ENCODE measurements at places on chromosomes 16 and 17. TPM values are rescaled to one million over a fixed set of nuclear protein-coding genes. Genes with fewer than 3 reads are reported as not detected.

- DNase-seq = no peak
These were observed 45.1 kb downstream of the MYH11 start for GRCh38 chr16:15811481-15812400.

DNA sequence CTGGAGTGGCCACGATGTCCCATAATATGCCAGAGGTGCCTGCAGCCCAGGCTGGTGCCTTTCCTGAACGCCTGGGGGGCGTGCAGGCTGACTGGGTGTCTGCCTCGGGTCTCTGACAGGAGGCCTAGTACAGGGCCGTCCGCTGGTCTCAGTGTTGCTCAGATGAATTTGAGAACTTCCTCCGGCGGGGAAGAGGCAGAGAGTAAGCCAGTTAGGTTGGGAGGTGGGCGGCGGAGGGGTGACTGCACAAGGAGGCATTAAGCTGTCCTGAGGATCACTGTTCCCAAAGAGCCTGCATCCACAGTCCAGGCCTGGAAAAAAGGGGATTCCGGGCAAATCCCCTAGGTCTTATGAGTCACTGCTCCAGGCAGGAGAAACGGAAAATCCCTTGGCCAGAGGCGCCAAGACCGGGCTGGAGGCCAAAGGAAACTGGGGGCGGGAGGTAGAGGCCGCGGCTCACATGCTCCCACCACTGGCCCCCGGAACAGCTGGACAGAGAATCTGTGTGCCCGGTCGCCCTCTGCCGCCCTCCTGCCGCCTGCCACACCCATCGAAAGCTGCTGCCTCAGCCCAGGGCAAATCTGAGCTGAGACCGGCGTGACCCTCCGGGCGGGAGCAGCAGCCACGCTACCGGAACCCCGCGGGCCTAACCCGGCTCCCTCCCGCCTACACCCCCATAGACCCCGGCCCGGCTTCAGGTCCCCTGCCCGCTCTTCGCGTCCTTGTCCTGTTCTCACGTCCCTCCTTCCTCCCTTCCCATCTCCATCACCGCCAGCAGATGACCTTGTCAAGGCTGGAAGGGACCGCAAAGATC lies 1.2 kb downstream of the TRIM47 start:
- DNase-seq = no peak

DNA sequence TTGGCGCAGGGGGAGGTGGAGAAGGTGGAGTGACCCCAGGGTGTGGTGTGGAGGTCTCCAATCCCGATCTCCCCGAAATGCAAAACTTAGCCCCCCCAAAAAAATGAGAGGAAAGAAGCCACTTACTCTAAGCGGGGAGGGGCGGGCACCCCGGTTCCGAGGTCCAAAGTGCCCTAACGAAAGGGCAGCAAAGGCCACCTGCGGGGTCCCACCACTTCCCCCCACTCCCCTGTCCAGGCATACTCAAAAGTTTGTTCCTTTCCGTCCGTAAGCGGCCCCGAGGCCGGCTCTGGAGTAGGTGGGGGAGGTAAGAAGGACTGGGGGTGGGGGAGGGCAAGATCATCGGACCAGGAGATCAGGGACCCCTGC lies 1.1 kb downstream of the TOX3 start:
- no peak for DNase-seq

- peak; percentile 1 for DNase-seq
These were observed 38.3 kb upstream of the MAP3K14 start for GRCh38 chr17:45355087-45355486.

DNA sequence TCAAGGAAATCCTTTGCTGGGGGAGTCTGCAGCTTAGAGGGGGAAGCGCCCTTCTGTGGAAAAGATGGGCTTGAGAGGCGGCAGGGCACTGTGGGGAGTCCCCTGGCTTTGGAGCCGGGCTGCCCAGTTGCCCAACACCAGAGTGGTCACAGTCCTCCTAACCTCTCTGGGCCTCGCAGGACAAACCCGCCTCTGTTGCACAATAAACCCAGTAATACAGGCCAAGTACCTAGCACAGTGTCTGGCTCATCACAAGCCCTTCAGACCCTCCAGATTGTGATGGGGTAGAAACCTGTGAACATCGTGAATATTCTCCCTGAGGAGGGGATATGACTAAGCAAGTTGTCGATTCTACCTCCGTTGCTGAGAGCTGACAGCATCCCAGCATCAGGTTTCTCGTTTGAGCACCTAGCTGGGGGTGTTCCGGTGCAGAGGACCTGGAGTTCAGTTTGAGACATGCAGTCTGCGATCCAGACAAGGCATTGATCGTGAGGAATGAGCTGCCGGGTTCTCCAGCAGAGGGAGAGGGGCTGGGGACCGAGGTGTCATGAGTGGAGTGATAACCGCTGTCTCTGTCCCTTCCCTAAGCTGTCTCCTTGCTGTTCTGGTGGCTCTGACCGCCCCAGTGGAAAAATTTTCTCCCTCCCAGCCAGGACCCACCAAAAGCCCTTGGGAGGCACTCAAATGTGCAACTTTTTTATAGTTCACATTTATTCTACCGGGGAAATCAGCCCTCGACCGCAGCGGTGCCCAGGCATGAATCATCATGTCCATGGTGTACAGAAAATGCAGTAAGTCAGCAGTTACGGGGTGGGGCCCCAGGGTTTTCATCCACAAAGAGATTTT lies 161.9 kb downstream of the WSCD1 start:
- no peak for DNase-seq

GRCh38 chr17:57994436-57994835 lies 6.4 kb upstream of the VEZF1 start:
- no peak for DNase-seq

DNA sequence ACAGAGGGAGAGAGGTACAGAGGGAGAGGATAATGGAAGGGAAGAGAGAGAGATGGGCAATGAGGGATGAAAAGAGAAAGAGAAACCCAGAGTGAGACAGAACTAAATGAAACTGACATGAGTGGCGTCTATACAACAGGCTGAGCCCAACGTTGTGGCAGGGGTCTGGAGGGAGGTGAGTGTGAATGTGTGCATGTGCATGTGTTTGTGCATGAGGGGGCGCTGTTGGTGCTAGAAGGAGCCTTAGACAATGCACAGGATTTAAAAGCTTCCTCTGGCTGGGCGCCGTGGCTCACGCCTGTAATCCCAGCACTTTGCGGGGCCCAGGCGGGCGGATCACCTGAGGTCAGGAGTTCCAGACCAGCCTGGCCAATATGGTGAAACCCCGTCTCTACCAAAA lies 454.8 kb upstream of the CDH11 start:
- peak; percentile 77 for DNase-seq

DNA sequence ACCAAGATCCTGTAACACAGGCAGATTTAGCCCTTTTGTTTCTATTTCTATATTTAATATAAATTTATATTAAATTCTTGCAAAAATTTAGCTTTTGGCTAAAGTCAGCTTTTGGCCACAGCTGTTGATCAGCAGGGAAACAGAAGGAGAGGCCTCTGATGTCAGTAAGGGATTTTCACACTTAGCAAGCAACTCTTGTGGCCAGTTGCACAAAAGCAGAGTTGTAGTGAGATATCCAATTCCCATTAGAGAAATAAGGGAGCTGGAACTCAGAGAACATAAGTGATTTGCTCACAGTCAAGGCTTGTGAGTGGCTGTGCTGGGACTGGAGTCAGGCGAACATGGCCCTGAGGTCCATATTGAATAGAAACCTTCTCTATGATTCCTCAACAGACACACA lies 16.7 kb upstream of the HEATR6 start:
- no peak for DNase-seq

- DNase-seq = peak; percentile 95
These were observed 289.4 kb downstream of the SEC14L1 start for GRCh38 chr17:77429969-77430752.

- DNase-seq = no peak
These were observed 161.2 kb upstream of the IRX3 start for GRCh38 chr16:54447576-54448440.

GRCh38 chr16:19748389-19749168 lies 30.5 kb downstream of the IQCK start:
- DNase-seq = no peak

- DNase-seq = no peak
These were observed 961 bp downstream of the AMFR start for GRCh38 chr16:56424404-56424764.

- DNase-seq = no peak
These were observed 3.4 kb downstream of the HROB start for GRCh38 chr17:44144966-44145739.

DNA sequence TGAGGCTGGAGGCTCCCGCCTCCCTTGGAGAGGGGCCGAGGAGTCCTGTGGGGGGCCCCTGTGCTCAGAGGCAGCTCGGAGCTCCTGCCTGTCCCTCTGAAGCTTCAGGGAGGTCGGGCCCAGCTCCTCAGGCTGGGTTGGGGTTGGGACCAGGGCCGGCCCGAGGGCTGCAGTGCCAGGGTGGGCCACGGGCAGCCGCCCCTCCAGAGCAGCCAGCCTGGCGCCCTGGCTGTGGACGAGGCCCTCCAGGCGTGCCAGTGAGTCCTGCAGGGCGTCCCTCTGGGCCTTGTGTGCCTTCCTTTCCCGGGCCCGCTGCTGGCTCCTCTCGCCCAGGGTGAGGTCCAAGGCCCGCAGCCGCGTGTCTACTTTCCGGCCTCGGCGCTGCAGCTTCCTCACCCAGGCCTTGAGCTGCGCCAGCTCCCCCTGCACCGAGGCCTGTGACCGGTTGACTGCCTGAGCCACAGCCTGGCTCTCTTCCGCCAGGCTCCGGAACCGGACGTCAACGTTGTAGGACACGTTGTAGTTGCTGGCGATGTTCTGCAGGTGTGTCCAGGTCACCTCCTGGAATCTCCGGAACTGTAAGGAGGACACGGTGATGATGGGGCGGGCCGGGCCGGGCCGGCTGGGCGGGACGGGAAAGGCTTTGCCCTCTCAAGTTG lies 1.2 kb downstream of the PTX4 start:
- DNase-seq = no peak

DNA sequence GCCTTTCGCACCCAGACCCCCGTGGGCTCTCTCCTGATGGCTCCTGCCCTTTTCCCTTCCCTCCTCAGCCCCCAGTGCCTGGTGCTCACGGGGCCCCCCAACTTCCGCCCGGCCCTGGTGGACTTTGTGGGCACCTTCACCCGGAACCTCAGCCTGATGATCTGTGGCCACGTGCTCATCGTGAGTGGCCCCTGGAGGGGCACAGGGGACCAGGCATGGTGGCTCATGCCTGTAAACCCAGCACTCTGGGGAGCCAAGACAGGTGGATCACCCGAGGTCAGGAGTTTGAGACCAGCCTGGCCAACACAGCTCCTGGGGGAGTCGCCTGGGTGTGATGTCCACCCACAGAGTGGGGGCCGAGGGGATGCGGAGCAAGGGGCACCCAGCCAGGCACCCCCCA lies 21.3 kb downstream of the SLC12A3 start:
- DNase-seq = no peak

DNA sequence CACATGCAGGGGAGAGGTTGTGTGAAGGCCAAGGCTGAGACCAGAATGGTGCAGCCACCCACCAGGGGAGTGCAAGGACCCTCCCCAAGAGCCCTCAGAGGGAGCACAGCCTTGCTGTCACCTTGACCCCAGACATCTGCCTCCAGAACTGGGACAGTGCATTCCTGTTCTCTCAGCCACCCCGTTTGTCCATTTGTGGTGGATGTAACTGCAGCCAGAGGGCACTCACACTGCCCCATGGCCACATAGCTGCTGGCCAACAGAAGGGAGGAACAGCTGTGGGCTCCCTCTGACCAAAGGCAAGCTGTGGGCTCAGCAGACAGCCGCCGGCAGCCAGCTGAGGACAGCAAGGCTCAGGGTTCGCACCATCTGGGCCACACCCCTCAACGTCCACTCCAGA lies 49.8 kb upstream of the KLHDC4 start:
- DNase-seq = no peak

DNA sequence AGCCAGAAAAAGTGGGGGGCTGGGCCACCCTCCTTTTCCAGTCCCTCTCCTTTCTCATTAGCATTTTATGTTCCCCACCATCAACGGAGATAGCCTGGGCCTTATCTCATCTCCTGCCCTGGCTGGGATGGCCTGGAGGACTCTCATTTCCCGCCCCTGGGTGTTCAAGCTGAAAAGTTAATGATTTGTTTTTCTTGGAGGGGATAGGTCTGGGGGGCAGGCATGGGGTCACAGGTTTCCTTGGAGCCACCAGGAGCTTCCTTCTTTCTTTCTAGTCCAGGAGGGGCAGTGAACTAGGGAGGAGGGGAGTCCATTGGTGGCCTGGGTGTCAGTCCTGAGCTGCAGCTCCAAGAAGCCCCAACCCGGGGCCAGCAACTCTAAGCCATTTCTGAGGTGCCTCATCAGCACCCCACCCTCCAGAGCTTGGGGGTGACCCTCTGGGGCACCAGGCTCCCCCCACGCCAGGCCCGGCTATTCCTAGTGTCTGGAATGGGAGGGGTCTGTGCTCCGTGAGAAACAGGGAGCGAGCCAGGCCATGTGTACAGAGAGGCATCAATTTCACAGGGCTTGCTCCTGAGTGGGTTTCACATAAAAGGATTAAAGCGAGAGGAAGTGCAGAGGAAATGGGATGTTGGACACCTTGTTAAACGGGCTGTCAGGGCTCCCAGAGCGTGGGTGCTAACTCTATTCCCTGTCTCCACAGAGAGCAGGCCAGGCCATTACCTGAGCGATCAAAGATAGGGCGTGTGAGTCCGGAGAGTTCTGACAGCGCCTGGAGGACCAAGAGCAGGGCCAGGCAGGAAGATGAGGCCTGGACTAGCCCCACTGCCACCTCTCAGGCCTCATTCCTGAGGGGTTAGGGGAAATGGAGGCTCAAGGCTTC lies 90.6 kb upstream of the LHX1 start:
- no peak for DNase-seq

Gene EME1
- total RNA-seq = 27.1 TPM

Gene CETP
- total RNA-seq = not detected
